Placental epithelial cell (primary cell): ENCODE measurements at places on chromosomes 12 and 14. TPM values are rescaled to one million over a fixed set of nuclear protein-coding genes. Genes with fewer than 3 reads are reported as not detected.

ERBB3 gene
- total RNA-seq = 51.7 and 74.6 TPM in 2 replicates

SLC39A9 gene
- total RNA-seq = 116 and 182 TPM in 2 replicates

HOMEZ gene
- 9.4 and 12.6 TPM in 2 replicates for total RNA-seq

RTL1 gene
- not detected in 2 replicates for total RNA-seq

FSCB gene
- total RNA-seq = under 0.01 and 0.11 TPM in 2 replicates

CERS5 gene
- total RNA-seq = 28.3 and 35.1 TPM in 2 replicates

CLMN gene
- total RNA-seq = 53.8 and 59.4 TPM in 2 replicates

GUCY2C gene
- total RNA-seq = 0.11 TPM in 1 of 2 replicates, not detected in the other

KERA gene
- total RNA-seq = not detected in 2 replicates
